ENCODE measurements at places on chromosomes 1 and 21. TPM values are rescaled to one million over a fixed set of nuclear protein-coding genes. Genes with fewer than 3 reads are reported as not detected.

The LRRC8D gene
- total RNA-seq: 31.8 TPM

The BSND gene
- 0.05 TPM for total RNA-seq

The TRIM46 gene
- total RNA-seq: 14.2 TPM

The KRTAP19-3 gene
- total RNA-seq: not detected

The FLG gene
- total RNA-seq: not detected

The OR2T33 gene
- not detected for total RNA-seq

The LCE3D gene
- total RNA-seq: not detected

The CFHR1 gene
- total RNA-seq: not detected

The CD1E gene
- not detected for total RNA-seq

The TGFB2 gene
- total RNA-seq: not detected

Data from activated CD4-positive, alpha-beta T cell treated with anti-CD3 and anti-CD28 coated beads, Interleukin-2, amount 10 ng/mL, durations not matched to agents 7 days and 5 days (primary cell).